ENCODE measurements at places on chromosomes 5 and 9. TPM values are rescaled to one million over a fixed set of nuclear protein-coding genes. Genes with fewer than 3 reads are reported as not detected.

The CAMSAP1 gene
- total RNA-seq: 16.6 TPM

DNA sequence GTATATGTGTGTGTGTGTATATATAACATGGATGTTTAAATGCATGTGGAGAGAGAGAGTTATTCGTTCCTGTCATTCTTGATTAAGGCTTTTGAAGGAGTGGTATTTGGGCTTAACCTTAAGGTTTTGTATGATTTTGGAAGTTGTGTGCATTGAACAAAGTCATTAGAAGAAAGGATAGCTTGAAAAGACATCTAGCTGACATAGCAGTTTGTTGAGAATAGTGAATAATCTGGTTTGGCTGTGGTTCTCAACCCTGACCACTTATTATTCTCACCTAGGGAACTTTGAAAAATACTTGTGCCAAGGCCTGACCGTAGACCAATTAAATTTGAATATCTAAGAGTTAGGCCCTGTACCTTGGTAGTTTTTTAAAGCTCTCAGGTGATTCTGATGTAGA lies 141.1 kb upstream of the SH3GL2 start:
- no peak overlapping the region for H3K4me3 ChIP-seq
- H3K27ac ChIP-seq: no peak overlapping the region
- H3K36me3 ChIP-seq: no peaks in the 10 kb centered on the region
- H3K27me3 ChIP-seq: no peaks in the 10 kb centered on the region
- no peaks in the 10 kb centered on the region for H3K4me1 ChIP-seq
- DNase-seq: no peak

- H3K27me3 ChIP-seq: no peaks in the 10 kb centered on the region
- no peak overlapping the region for H3K27ac ChIP-seq
- H3K4me1 ChIP-seq: peaks cover 4% of the 10 kb centered on the region
- no peak for DNase-seq
- H3K36me3 ChIP-seq: no peaks in the 10 kb centered on the region
- no peak overlapping the region for H3K4me3 ChIP-seq
Measured at GRCh38 chr5:106423109-106423897, 1247.4 kb downstream of the EFNA5 start.

DNA sequence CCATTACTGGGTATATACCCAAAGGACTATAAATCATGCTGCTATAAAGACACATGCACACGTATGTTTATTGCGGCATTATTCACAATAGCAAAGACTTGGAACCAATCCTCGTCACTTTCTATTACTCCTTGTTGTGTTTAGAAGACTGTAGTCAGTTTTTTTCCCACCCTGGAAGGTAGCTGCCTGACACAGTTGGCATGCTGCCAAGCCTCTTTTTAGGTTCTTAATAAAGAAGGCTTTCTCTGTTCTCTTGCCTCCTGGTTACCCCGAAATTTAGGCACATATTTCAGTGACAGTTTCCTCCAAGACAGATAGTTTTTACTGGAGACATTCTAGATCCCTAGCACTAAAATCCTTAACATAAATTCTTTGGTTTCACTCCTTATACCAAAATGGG lies 205.4 kb upstream of the PCSK5 start:
- no peaks in the 10 kb centered on the region for H3K4me1 ChIP-seq
- no peak for DNase-seq
- no peaks in the 10 kb centered on the region for H3K27me3 ChIP-seq
- no peaks in the 10 kb centered on the region for H3K36me3 ChIP-seq
- no peak overlapping the region for H3K27ac ChIP-seq

DNA sequence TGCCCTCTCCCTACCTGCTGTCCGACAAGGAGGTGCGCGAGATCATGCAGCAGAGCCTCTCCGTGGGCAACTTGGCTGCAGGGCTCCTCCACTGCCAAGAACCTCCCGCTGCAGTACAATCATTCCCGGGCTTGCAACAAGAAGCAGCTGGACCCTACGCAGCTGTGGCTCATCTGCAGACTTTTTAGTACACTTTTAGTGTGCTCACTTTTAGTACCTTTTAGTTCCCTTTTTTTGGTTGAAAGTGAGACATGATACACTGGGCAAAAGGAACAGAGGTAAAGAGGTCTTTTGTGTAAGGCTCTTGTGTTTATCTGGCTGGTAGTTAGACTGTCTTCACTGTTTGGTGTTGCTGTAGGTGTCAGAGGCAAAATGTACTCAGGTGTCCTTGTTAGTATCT lies 58.1 kb upstream of the SPTLC1 start:
- no peak overlapping the region for H3K4me3 ChIP-seq
- H3K36me3 ChIP-seq: no peaks in the 10 kb centered on the region
- H3K27me3 ChIP-seq: no peaks in the 10 kb centered on the region
- H3K4me1 ChIP-seq: no peaks in the 10 kb centered on the region
- no peak for DNase-seq
- H3K27ac ChIP-seq: no peak overlapping the region

DNA sequence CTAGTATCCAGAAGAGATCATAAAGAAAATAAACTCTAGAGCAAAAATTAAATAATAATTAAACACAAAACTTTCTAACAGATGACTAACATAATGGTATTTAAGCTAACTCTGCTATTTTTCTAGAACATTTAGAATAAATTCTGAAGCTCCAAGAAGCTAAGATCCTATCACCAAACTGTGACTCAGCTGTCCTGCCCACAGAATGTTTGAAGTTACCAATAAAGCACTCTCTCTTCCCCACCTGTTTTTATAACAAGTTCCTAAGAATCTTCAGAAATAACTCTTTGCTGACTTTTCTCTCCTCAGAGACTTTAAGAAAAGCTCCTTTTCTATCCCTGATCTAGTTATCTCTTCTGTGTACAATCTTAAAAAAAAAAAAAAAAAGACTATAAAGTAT lies 6.0 kb upstream of the EFNA5 start:
- H3K4me1 ChIP-seq: peaks cover 14% of the 10 kb centered on the region
- peaks cover 17% of the 10 kb centered on the region for H3K27me3 ChIP-seq
- no peak for DNase-seq
- no peaks in the 10 kb centered on the region for H3K36me3 ChIP-seq
- no peak overlapping the region for H3K27ac ChIP-seq

Measured in SJSA1 (cell line).